OCI-LY7 (cell line): ENCODE measurements at places on chromosomes 7 and 10.

GRCh38 chr7:39375047-39375873 is 190.9 kb upstream of the YAE1 start:
- no peak for DNase-seq

- no peak for DNase-seq
Measured at GRCh38 chr7:149021725-149022062, 6.6 kb downstream of the PDIA4 start.

DNA sequence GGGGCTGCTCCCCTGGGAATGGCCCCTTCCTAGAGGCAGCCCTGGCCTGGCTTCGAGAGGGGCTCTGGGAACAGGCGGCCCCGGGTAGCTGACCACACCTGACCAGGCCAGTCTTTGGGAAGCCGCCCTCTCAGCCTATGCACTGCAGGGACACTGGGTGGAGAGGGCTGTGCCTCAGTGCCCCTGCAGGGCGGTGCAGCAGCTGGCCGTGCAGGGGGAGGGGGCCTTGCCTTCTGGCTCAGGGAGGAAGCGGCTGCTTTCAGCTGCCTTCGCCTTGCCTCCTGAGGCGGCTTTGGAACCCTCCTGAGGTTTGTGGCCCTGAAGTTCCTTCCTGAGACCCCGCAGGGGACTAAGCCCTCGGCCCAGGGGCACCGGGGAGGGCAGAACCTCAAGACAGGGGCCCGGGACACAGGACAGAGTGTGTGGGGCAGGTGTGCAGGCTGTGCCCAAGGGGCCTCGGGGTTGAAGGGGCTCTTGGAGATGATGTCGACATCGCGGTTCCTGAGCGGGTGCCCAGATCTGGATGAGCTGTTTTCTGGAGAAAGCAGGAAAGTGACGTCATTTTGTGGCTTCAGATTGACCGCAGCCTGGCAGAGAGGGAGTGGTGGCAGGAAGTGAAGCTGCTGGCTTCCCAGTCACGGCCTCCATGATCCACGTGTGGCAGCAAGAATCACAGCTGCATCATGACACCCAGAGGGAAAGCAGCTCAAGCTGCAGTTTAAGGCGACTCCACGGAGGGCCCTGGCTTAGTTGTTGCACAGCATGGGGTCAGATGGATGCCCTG is 17.7 kb downstream of the ADAM8 start:
- no peak for DNase-seq

GRCh38 chr10:110007161-110007700 is 553 bp upstream of the ADD3 start:
- no peak for DNase-seq

DNA sequence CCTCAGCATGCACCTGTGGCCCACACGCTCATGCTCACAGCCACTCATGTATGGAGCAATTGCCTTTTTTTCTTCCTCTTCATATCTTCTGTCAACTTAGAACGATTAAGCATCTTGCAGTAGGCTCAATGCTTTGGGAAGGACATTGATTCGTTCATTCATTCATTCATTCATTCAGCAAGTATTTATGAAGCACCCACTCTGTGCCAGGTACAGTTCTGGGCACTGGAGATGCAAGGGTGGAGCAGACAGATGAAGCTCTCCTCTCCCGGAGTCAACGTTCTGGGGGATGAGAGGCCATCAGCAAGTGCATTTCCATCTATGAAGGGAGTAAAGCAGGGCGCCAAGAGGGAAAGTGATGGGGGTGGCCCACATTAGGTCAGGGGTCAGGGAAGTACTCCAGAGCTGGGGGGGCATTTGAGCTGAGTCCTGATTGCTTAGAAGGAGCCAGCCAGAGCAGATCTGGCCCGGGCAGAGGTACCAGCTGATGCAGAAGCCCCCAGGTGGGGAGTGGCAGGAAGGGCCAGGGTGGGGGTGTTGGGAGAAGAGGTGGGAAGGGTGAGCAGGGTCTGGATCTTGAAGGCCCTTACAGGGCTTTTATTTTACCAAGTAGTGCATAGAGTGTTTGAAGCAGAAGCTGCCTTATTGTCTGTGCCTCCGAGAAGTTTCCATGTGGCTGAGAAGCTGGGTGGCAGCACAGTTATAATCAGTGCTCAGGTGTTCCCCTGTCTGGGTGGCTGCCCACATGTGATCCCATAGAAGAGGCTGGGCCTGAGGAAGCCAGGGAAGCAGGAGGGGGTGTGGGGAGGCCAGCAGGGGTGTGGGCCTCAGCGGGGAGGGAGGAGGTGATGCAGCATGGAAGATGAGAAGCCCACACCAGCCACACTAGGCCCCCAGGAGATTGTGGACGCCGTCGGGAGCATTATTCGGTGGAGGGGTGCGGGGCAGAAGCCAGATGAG is 36.2 kb downstream of the CHST3 start:
- DNase-seq: no peak

GRCh38 chr7:103446049-103446520 is at the start of gene SLC26A5:
Gene SLC26A5 (minus strand): TSS chr7:103446207. CDS start chr7:103421514, 24,693 bp downstream.
- no peak for DNase-seq

DNA sequence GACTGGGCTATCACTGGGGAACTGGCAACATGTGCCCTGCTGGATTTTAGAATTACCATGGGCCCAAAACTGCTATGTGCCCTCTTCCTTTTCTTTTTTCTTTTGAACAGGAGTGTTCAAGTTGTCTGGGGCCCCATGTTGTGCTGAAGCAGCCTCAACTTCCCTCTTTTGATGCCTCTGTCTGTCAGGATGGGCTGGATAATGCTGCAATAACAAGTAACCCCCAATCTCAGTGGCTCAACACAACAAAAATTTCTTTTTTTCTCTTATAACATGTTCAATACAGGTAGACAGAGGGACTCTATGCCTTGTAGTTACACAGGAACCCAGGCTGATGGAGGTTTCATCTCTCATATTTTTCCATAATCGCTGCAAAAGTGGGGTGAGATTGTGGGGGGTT is 8.2 kb upstream of the PCBD1 start:
- DNase-seq: no peak

DNA sequence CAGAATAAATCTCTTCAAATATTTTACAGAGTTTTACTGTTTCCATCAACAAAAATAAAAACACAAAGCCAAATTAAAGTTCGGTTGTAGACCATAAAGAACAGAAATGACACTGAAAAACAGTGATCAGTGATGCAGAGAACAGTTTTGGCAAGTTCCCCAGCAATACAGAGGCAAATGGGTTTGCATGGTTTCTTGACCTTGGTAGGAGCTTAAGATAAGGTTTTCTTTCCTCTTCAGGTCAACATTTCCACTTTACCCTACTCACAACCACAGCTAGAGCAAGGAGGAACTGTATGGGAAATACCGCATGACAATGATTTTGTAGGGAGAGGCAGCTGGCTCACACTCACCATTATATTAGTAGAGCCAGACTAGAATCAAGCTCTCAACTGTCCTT is 199.5 kb downstream of the SH2D4B start:
- DNase-seq: no peak

- no peak for DNase-seq
Measured at GRCh38 chr7:31123321-31123720, 71.2 kb downstream of the ADCYAP1R1 start.

DNA sequence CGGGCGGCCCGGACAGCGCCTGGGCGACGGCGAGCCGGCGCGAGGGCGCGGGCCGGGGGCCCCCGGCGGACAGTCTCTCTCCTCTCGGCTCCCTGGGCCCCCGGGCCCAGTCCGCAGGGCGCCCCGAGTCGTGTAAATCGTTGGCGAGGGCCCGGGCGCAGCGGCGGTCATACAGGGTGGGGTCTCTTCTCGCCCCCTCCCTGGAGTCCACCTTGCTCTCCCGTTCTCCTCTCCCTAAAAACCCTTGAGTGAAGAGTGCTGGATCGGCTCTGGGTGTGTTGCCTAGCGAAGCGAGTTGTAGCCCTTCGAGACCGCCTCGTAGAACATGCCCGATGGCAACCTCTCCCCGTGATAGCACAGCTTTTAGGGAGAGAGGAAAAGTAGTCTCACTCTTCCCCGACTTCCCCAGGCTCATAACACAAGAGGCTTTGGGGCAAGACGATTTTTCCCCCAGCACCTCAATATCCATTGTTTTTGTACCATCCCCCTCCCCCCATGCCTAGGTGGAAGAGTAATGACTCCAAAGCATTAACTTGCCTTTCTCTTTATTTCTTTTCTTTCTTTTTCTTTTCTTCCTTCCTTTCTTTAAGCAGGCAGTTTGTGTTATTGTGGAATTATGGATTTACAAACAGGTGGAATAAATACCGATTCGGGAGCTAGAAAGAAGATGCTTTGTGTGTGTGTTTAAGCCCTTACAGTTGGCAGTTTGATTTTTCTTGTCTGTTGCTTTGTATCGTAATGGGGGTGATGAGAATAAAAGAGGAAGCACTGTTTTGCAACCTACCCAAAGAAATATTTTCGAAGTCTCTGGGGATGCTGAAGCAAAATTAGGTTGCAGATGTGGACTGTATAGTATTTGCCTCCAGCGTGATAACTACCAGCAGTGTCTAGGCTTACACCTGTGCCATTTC is 822 bp downstream of the SHOC2 start:
- peak; percentile 97 for DNase-seq

DNA sequence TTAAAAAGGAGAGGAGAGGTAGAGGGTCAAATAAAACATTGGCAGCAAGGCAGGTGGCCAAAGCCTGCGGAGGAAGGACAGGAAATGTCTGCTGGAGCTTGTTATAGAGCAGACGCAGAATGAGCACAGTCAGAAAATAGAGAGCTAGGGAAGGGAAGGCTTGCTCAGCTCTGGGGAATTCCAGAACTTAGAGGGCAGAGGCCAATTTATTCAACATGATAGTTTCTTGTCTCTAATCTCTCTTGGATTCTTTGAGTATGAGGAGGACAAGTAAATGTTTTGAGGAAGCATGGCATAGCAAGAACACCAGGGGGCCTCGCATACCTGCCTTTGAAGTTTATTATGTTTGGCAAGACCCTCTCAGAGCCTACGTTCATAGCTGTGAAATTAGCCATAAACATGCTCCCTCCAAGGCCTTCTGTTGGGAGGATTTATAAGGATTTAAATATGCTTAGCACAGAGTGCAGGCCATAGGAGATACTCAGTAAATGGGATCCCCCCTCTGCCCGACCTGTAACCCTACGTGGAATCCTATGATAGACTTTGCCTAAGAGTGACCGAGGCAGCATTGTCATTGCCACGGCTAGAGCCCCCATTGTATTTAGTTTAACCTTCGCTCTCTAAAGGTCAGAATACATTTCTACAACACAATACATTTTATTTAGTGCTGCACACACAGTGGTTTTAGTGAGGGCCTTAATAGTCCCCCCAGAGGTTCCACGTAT is 293.9 kb downstream of the CCDC3 start:
- DNase-seq: peak; percentile 22

DNA sequence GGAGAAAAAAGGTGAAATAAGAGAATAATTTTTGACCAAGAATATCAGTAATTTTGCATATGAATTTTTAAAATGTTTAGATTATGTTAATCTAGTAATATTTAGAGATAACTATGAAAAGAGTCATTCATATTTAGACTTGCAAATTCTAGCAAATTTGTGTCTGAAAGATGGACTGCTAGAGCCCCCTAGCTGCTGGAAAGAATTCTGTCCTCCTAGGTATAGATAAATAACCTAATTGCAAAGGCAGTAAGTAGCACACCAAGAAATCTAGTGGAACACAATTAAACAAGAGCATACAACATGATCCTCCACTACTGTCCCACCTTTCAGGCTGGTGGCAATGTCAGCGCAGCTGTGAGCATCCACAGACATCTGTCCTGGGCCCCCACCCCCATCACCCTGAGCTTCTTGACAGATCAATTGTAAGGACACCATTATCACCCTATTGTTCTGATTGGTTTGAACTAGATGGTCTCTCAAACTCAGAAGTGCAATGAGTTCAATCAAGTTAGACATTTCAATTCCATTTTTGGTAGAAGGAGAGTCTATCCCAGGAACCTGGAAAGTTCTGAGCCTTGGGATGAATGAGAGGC is 15.0 kb upstream of the GFRA1 start:
- peak; percentile 1 for DNase-seq

- no peak for DNase-seq
Measured at GRCh38 chr7:155980841-155981240, 168.6 kb upstream of the SHH start.

DNA sequence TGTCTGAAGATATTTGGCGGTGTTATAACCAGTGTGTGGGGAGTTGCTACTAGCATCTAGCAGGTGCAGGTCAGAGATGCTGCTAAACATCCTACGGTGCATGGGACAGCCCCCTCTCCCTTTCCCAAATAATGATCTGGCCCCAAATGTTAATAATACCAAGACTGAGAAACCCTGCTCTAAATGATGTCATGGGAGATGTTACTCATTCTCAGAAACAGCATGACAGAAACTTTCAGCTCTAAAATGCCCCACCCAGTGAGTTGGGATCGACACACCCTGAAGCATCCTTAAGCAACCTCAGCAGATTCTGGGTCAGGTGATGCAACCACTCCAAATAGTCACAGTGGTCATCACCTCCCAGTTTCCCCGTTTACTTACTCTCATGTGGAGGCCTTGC is 108.8 kb upstream of the MPP7 start:
- no peak for DNase-seq

DNA sequence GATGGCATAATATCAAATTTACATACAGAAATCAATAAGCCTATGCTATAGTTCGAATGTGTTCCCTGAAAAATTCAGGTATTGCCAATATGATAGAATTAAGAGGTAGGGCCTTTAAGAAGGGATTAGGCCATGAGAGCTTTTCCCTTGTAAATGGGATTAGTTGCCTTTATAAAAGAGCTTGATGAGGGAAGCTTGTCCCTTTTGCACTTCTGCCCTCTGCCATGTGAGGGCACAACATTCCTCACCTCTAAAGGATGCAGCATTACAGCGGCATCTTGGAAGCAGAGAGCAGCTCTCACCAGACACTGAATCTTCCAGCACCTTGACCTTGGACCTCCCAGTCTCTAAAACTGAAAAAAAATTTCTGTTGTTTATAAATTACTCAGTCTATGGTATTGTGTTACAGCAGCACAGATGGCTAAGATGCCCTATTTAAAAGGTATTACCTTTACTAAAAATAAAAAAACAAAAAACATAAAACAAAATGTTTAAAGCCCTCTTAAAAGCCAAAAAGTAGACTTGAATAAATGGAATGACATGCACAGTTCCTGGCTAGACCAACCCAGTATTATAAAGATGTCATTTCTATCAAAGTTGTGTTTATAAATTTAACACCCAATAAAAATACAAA is 909.6 kb downstream of the REEP3 start:
- peak; percentile 1 for DNase-seq

- no peak for DNase-seq
Measured at GRCh38 chr7:43729924-43730248, 563 bp upstream of the COA1 start.

DNA sequence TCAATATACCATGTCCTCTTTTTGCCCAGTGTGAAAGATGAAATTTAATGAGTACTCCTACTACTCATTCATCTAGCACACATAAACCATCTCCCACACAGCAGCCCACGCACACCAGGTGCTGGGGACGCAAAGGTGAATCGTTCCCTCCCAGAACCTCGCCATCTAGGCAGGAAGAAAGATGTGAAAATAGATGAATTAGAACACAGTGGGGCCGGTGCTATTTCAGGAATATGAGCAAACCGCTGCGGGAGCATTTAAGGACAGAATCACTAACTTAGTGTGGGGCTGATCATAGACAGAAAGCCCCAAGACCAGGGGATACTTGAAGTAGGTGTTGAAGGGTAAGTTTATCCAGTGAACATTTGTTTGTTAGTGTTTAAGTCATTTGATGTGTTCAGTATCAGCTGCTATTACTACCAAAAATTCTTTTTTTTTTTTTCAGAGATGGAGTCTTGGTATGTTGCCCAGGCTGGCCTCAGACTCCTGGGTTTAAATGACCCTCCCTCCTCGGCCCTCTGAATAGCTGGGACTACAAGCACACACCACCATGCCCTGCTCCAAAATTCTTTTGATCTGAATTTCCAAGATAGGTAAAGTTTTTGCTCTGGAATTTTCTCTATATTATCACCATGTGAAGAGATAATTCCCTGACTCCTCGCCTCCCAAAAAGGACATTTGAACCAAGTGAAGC is 48.8 kb downstream of the CPXM2 start:
- no peak for DNase-seq

GRCh38 chr10:131997366-131998049 is 15.8 kb upstream of the BNIP3 start:
- DNase-seq: peak; percentile 17
